ENCODE measurements at places on chromosomes 1 and 21.

GRCh38 chr1:239237912-239238311 lies 148.5 kb upstream of the CHRM3 start:
- DNase-seq = no peak

DNA sequence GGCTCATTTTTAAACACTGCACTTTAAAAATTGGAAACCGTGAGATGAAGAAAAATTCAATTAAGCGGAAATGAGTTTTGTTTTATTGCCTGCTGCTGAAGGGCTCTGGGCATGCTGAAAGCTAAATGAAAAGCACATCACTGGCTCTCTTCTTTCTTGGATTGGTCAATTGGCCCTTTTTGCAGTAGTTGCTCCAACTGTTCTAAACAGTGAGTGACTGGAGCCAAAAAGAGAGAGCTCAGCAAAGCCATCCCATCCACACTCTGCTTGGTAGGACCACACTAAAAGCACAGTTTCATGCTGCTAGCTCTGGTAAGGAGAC lies 48.1 kb downstream of the LHX4 start:
- DNase-seq = no peak

DNA sequence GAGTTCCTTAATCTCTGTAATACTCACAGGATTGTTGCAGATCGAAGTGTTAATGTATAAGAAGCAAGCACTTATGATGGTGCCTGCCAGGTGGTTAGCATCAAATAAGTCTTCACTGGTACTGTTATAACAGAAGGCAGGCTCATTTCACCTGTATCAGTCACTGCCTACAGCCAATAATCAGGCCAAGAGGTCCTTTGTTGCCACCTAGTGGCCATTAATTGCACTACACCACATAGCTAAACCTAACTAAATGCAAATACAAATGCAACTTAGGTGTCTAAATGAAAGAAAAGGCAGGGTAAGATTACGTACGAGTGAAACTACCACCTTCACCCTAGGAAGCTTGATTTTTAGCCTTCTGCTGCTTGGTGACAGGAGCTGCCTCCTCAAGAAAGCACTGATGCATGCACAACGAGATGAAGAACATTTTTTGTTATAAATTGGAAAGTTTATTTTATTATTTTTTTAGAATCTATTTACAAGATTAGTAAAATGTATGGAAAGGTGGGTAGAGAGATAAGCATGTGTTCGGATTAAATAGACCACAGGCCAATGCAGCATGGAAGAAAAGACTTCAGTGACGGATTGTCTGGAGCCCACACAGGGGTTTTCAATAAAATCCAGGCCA lies 334.8 kb upstream of the CAMK1G start:
- peak; percentile 35 for DNase-seq

- DNase-seq = no peak
Observed at GRCh38 chr21:17650292-17650691, 37.6 kb upstream of the BTG3 start.

- DNase-seq = no peak
Observed at GRCh38 chr1:235470741-235471439, 33.4 kb downstream of the B3GALNT2 start.

DNA sequence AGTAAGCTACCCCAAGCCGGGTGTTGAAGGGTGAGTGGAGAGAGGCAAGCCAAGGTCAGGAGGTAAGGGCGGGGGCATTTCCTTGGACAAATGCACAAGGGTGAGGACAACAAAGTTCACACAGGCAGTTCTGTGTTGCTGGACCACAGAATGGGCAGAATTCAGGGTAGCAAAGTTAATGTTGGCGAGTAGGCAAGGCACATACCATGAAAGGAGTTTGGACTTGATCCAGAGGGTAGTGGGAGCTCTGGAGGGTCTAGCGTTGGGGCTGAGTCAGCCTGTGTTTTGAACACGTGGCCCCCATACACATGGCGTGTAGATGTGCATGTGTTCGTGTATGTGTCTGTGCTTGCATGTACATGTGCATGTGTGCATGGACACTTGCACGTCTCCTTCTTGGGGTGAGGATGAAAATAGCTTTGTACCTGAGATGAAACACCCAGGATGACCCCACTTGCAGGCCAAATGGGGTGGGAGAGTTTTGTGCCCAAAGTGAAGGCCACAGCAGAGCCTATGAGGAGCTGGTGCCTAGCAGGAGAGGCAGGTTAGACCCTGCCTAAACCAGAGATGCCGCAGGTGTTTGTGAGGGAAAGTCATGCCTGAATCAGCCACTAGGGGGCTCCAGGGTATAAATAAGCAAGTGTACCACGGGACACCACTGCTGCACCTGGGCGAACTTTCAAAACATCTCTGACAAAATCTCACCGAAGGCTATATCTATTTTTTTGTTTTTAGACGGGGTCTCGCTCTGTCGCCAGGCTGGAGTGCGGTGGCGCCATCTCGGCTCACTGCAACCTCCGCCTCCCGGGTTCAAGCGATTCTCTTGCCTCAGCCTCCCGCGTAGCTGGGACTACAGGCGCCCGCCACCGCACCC lies 21.8 kb downstream of the SLC27A3 start:
- DNase-seq = peak; percentile 54

Data from NCI-H2171 (cell line).